Left lobe of liver (tissue), 2 donors: ENCODE measurements at places on chromosomes 3 and 15. TPM values are rescaled to one million over a fixed set of nuclear protein-coding genes. Genes with fewer than 3 reads are reported as not detected.

The CEP152 gene
- 1.3 TPM for total RNA-seq

The COL6A6 gene
- 0.03 TPM for total RNA-seq

The TF gene
- total RNA-seq, result 25,131 TPM

DNA sequence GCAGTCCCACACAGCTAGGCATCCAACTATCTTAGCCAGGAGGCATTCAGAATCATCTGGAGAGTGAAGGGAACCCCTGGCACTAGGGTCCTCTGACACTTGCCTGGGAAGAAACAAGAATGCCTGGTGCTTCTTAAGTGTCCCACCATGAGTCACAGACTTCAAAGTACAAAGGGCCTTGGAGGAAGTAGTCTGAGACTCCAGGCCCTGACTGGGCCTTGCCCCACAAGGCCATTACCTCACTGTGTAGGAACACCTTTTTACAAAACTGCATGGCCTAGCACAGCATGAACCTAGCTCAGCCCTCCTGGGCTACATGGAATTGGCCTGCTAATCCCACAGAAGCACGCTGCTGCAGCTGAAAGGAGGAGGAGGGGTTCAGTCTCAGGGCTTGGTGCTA is 104.5 kb upstream of the SLCO2A1 start:
- no peak for DNase-seq

- peak; percentile 50 for DNase-seq
Measured at GRCh38 chr15:74541494-74542165, 610 bp downstream of the ARID3B start.
